ENCODE measurements at places on chromosomes 3 and 15.

DNA sequence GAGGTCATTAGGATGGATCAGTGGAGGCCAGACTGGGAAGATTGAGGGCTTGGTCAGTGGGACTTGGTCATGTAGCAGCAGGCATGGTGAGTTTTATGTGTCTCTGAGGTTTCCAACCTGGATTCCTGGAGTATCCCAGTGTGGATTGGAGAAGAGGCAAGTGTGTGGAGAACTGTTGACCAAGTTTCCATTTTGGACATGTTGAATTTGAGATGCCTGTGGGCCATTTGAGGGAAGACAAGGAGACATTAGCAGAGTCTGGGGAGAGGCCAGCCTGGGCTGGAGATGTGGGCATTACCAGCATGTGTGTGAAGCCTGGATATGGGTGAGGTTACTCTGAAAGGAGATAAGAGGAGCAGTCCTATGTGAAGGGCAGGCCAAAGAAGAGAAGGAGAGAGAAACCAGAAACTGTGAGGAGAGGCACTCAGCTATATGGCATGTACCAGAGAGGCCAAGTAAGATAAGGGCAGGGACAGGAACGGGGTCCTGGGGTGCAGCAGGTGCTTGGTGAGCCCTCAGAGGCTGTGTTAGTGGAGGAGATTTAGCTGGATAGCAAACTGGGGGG, 4.3 kb downstream of the SLC25A38 start:
- no peak for DNase-seq

GRCh38 chr3:124775877-124776276, 45.6 kb downstream of the UMPS start:
- no peak for DNase-seq

GRCh38 chr3:88863196-88863595, 244.2 kb upstream of the EPHA3 start:
- DNase-seq = no peak

DNA sequence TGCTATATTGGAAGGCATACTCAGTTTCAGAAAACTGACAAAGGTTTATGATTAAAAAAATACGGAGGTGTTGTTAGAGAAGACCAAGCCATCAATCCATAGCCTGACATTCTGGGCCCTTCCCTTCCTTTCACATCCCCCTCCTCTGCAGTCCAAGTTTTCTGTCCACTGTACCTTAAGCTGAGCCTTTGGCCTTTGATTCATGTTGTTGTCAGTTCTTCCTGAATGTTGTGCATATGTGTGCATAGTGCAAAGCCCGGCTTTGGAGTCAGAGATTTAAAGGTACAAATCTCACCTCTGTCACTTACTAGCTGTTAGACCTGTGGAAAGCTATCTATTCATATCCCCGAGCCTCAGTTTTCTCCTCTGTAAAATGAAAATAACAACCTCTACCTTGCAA, 104.9 kb upstream of the AGBL1 start:
- no peak for DNase-seq

- peak; percentile 93 for DNase-seq
Measured at GRCh38 chr15:88878720-88879184, 16.6 kb downstream of the HAPLN3 start.

DNA sequence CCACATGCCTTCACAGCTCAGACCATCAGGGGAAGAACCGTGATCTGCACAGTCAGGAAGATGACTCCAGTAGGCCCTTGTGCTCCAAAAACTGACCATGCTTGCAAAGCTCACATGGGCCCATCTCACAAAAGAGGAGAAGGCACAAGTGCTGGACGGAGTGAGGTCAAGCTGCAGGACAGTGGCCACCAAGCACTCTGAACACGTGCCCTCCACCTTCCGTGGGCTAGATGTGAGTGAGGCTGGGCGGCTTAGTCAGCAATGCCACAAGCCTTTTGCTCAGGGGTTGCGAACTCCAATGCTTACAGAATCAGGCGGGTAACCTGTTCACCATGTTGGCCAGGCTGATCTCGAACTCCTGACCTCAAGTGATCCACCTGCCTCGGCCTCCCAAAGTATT, 70.9 kb downstream of the SCN5A start:
- DNase-seq = no peak

DNA sequence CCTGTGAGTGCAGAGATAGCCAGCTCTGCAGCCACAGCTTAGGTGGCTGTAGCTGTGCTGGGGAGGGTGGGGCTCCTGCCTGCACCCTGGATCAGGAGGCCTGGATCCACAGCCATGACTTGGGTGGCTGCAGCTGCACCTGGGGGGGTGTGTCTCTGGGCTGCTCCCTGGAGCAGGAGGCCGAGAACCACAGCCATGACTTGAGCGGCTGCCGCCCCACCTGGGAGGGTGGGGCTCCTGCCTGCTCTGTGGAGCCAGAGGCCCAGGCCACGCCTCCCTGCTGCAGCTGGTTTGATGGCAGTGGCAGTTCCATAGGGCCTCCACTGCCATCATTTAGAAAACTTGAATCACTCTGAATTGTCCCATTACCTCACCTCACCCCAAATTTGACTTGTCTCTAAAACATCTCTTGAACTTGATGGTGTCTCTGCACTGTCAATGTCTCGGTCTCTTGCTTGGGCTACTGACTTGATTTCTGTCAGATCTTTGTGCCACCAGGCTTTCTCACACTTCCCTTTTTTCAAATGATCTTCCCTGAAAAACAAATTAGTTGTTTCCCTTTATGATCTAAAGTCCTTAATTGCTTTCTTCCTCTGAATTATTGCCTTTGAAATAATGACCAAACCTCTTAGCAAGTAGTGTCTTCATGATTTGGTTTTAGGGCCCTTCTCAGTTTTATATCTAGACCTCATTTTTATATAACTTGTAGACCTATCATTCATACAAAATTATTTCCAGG, 313.2 kb upstream of the MME start:
- DNase-seq = no peak

DNA sequence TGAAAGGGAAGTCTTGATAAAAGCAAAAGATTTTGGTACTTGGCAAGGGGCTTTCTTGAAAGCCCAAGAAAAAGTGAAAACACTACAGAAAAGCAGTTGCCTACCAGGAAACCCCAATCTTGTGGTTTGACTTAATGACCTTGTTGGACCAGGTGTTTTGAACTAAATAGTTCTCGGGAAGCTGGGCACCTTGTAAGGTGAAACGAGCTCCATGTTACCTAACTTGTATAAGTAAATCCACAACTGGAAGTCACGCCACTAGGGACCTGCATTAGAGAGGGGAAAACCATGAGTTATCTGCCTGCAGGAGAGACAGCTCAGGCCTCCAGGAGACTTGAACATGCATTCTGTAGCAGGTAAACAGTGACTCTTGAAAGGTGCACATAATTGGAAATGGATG, 88.2 kb downstream of the GMPS start:
- no peak for DNase-seq

- no peak for DNase-seq
Measured at GRCh38 chr3:46946416-46946815, 30.1 kb downstream of the CCDC12 start.

DNA sequence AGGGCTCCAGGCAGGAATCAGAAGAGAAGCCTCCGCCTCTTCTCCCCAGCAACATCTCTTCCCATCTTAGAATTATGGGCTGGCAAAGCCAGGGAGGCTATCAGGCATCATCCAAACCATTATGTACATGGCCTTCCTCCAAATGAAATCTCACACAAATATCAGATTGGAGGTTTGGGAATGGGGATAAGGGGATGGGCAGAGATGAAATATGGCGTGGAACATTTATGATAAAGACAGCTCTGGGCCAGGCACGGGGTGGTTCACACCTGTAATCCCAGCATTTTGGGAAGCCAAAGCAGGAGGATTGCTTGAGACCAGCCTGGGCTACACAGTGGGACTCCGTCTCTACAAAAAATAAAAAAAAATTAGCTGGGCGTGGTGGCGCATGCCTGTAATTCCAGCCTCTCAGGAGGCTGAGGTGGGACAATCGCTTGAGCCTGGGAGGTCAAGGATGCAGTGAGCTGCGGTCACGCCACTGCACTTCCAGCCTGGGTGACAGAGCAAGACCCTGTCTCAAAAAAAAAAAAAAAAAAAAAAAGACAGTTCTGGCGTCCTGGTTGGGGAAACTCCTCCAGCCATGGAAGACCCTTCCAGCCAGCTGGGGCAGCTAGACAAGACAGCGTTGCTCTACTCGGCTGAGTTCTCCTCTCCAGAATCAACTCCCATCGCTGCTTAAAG, 36.6 kb downstream of the CPN2 start:
- no peak for DNase-seq

DNA sequence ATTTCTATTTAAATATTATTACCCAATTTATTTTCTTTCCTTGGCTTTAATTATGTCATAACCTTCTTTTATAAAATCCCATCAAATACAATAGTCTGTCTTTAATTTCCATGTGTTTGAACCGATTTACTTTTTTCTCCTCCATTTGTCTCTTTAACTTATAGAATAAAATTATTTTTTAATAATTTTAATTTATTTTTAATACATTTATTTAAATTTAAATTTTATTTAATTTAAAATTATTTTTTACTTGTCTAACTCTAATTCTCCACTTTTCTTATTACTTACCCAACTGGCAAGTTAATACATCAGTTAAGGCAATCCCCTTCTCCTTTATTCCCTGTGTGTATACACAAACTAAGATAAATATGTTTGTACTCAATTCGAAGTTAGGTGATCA, 817.6 kb upstream of the NR2F2 start:
- DNase-seq = no peak

DNA sequence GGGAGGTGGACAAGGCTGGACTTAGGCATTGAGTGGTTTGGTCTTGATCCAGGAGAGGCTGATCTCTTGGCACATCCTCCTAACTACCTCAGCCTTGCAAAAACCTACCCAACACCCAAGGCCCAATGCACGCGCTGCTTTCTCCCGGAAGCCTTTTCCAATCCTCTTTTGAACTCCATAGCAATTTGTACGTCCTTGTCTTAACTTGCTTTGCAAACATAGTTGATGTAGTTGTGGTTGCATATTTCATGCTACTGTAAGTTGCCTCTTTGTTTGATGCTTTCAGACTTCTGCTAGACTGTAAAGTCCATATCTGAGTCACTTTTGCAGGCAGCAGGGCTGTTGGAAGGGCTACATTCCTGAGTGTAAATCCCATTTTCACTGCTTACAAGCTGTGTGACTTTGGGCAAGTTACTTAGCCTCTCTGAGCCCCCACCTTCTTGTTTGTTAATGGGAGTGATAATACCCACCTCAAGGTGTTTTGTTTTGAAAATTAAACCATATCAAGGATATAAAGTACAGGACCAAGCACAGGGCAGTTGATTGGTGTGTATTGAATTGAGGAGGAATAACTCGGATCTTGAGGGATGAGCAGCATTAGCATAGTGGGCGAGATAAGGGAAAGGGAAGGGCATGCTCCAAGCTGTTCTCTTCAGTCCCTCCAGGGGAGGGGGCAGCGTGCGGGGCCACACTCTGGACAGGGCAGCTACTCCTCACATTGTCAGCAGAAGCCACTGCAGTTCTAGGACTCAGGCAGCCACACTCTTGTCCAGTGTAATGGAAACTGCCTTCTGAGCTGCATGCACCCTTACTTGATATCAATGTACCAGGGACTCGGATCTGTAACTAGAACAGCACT, 28.8 kb downstream of the SIAH2 start:
- no peak for DNase-seq

GRCh38 chr3:36907911-36908646, 36.8 kb downstream of the TRANK1 start:
- peak; percentile 18 for DNase-seq
